ENCODE measurements at places on chromosomes 3 and 15.

DNA sequence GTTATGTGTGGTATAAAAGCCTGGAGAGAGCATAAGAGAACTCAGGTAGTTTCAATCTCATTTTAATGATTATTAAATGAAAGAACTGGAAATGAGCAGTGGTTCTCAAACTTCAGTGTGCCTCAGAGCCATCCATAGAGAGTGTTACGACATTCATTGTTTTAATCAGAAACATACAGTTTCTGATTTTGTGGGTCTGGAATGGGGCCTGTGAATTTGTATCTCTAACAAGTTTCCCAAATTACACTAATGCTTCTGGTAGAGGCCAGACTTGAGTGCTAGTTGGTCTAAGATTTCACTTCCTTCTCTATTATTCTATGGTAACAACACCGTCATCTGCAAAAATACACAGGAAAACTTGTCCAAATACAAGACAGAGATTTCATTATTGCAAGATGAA lies 292.0 kb upstream of the NECTIN3 start:
- no peak for DNase-seq

GRCh38 chr15:77500989-77501388 lies 80.3 kb downstream of the HMG20A start:
- no peak for DNase-seq

- DNase-seq = peak; percentile 59
Measured at GRCh38 chr3:12175844-12176453, 17.2 kb upstream of the TIMP4 start.

DNA sequence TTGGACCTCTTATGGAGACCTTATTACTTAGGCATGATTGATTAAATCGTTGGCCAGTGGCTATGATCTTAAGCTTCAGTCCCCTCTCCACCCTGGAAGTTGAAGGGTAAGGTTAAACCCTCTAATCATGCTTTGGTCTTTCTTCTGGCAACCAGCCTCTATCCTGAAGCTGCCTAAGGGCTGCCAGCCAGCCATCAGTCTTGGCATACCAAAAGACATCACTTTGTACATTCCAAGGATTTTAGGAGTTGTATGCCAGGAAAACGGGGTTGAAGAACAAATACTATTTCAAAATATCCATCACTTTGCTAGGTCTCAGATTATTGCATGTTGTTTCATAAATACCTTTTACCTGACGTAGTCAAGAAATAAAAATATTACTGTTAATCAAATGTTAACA lies 28.9 kb downstream of the UBE2E2 start:
- DNase-seq = no peak

GRCh38 chr15:32692286-32692685 lies 25.5 kb upstream of the GREM1 start:
- no peak for DNase-seq

- no peak for DNase-seq
Measured at GRCh38 chr3:184075901-184076300, 21.0 kb upstream of the HTR3E start.

DNA sequence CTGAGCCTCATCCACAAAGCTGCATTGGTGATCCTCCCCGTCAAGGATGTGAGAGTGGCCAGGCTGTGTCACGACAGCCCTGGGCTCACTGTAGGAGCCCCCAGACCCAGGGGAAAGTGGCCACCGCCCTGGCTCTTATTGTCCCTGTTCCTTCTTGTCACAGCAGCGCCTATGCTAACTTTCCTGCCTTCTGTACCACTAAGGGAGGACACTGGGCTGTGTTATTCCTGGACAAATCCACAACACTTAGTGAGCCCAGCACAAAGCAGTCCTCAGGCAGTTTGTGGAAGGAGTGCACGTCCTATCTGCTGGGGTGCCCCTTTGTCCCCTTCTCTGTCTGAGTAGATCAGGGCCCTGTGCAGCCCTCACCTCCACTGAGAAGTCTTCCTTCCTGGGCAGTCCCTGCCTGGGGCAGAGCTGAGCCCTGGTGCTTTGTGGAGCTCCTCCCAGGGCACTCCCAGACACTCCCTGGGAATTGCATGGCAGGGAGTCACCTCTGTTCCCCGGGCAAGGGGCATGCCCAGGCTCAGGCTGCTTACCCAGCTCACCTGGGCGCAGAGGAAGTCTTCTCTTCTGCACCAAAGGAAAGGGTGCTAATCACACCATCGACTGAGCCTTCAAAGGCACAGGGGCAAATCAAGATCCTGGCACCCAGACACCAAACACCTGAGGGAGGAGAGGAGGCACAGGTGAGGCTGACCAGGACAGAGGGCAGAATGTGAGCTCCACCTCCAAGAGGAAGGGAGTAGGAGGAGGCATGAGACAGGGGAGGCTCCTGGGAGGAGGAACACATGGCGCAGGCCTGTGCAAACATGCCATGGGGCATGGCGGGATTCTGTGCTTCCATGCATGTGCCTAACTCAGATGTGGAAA lies 138.7 kb downstream of the KLF13 start:
- DNase-seq = peak; percentile 40

GRCh38 chr3:112136959-112137693 lies 4.1 kb upstream of the GCSAM start:
- DNase-seq = no peak

DNA sequence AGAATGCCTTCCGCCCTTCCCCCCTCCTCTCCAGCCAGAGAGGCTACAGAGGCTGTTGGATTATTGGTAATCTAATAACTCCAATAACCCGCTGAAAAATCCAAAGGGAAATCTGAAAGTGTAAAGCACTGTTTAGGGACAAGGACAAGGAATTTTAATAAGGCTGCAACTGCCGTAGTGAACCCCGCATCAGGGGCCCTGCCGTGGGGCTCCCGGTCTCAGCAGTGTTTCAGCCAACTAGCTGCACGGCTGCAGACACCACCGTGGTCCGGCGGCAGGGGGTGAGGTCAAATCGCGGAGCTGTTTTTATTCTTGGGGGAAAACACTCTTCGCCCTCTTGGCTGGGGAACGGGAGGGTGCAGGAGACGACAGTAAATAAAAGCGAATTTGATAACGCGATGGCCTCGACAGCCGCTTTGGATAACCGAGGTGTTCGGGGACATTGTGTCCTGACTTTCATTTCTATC lies 6.1 kb downstream of the BCL6 start:
- peak; percentile 38 for DNase-seq

- DNase-seq = no peak
Measured at GRCh38 chr3:196737655-196738054, 2.0 kb upstream of the PAK2 start.

- DNase-seq = no peak
Measured at GRCh38 chr3:109819734-109820133, 482.4 kb upstream of the DPPA4 start.

GRCh38 chr3:195059006-195059350 lies 212.0 kb downstream of the XXYLT1 start:
- DNase-seq = no peak

- no peak for DNase-seq
Measured at GRCh38 chr3:161939918-161940620, 443.5 kb downstream of the OTOL1 start.

DNA sequence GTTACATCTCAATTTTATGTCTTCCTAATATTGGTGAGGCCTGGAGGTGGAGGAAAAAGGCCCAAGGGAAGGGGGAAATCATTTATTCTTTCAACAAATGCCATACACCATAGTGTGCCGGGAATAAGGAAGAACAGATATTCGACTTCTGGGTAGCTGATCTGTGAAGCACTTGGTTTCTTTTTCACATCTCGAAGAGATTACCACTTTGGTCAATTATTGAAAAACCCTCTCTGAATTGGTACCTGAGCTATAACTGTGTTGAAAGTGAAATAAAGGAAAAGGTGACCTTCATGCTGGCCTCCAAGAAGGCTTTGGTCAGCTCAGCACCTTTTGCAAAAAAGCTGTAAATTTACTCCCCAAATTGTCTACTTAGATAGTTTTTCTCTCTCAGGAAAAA lies 14.2 kb upstream of the MB21D2 start:
- no peak for DNase-seq

DNA sequence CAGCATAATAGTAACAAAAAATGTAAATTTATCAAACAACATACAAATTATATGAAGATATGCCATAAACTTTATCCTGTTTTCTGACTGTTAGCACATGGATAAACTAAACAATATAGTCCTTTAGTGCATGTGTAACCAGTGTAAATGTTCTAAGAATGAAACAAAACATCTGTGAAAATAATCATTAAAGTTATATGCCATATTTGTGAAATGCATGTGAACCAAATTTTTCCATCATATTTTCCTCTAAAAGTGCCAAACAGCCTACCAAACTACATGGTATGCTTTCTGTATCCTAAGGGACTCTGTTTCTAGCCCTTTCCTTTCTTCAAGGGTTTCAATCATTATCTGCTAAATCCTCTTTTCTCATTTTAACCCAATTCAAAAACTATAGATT lies 23.9 kb upstream of the RSL24D1 start:
- no peak for DNase-seq

DNA sequence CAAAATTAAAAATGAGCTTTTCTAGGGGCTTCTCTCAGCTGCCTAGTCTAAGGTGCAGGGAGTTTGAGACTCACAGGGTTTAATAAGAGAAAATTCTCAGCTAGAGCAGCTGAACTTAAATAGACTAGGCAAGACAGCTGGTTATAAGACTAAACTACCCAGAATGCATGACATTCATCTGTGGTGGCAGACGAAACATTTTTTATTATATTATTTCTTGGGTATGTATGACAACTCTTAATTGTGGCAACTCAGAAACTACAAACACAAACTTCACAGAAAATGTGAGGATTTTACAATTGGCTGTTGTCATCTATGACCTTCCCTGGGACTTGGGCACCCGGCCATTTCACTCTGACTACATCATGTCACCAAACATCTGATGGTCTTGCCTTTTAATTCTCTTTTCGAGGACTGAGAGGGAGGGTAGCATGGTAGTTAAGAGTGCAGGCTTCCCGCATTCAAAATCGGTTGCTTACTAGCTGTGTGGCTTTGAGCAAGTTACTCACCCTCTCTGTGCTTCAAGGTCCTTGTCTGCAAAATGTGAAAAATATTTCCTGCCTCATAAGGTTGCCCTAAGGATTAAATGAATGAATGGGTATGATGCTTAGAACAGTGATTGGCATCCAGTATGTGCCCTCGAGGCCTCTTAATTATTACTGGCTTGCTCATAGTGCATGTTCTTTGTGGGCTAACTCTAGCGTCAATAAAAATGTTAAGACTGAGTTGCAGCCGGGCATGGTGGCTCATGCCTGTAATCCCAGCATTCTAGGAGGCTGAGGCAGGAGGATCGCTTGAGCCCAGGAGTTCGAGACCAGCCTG lies 984 bp downstream of the CCR5 start:
- no peak for DNase-seq
